Left colon (tissue), 2 donors: ENCODE measurements at places on chromosomes 12 and 14.

GRCh38 chr12:65535946-65536345 lies 257.5 kb downstream of the MSRB3 start:
- no peak for DNase-seq

DNA sequence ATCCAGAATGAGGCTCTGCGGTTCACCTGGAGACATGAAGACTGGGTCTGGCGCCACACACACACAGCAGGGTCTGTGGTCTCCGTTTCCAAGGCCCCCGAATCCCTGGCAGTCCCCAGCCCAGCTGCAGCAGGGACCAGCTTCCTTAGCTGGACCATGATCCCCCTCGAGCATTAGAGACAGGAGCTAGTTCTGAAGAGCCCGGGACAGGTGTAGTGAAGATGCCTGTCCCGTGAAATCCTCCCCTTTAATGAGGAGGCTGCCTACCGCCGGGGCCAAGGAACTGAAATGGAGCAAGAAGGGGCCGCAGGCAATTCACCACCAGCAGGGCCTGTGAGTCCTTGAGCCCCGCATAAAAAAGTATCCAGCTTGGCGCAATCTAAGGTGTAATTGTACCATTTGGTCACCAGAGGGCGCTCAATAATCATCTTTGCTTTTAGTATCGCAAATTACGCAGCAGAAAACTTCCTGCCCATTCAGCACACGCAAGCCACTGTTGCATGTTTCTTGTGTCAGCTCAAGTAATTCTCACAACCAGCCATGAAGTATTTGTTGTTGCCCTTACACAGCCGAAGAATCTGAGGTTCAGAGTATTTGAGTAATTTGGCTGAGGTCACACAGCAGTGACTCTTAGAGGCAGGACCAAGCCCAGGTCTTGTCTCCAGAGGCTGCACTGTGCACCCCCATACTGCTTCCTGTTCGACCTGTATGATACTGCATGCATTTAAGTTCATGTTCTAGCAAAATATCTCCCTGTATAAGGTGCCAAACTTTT lies 54.3 kb upstream of the PPP2R5C start:
- peak; percentile 41 for DNase-seq

- DNase-seq = no peak
Measured at GRCh38 chr14:59845245-59845644, 25.3 kb downstream of the RTN1 start.

DNA sequence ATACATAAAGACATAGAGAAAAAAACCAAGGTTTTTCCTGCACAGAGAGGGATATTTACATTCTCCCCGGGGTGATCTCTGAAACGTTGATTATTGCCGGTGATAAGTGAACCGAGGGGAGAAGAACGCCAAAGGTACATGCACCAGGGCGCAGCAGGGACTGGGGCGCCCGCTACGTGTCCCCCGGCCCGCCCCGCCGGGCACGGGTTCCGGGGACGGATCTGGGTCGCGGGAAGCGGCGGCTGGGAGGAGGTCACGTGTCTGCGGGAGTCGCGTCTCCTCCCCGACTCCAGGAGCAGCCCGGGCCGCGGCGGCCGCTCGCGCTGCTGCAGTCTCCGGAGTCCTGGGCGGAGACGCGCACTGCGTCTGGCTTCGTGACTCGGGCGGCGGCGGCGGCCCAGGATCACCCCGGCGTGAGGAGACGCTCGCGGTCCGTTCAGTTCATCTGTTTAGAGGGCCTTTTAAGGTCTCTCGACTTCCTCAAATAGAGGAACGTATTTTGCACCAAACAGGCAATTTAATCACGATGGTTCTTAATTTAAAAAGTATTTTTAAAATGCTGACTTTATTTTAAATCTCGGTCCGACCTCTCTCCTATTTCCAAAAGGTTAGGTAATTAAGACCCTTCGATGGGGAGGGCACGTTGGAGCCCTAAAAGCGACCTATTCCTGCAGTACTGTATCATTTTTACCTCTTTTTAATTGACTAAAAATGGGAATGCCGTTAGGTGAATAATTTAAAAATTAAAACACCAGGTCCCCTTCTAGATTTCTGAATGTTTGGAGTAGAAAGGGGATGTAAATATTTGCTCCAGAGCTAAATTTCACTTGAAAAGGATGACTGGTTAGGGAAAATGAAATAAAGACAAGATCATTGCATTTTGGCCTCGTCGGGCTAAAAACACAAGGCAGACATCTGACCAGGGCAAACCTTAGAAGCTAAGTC lies 1.8 kb upstream of the BHLHE41 start:
- peak; percentile 87 for DNase-seq
